AG09309 (cell line): ENCODE measurements at places on chromosomes 5 and 9.

DNA sequence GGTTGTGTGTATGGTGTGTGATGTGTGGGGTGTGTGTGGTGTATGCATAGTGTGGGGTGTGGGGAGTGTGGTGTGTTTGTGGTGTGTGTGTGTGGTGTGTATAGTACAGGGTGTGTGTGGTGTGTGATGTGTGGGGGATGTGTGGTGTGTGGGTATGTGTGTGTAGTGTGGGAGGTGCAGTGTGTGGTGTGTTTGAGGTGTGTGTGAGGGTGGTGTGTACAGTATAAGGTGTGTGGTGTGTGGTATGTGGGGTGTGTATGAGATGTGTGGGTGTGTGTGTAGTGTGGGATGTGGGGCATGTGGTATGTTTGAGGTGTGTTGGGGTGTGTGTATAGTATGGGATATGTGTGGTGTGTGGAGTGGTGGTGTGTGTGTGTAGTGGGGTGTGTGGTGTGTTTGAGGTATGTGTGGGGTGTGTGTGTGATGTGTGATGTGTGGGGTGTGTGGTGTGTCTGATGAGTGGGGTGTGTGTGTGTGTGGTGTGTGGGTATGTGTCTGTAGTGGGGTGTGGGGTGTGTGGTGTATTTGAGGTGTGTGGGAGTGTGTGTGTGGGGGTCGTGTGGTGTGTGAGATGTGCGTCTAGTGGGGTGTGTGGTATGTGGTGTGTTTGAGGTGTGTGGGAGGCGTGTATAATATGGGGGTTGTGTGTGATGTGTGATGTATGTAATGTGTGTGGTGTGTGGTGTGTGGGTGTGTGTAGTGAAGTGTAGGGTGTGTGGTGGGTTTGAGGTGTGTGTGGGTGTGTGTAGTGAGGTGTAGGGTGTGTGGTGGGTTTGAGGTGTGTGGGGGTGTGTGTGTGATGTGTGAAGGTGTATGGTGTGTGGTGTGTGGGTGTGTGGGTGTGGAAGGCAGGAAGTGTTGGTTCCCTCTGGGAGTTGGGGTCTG, 8.6 kb downstream of the ECSCR start:
- DNase-seq, result no peak

DNA sequence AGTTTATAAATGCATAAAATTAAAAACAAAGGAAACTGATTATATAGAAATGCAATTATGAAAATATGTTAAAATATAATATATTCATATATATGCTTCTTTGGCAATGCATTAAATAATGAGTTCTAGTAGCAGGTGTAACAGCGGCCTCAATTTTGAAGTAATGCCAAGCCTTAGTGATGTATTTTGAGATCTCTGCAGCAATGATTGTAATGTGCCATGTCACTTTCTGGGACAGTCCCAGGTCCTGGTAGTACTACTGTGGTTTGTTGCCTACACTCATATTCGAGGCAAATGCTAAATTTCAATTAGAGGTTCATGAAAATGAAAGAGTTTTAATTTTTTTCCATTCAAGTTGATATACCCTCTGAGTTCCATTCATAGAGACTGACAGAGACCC, 75.8 kb upstream of the ORM1 start:
- DNase-seq, result no peak

- DNase-seq, result no peak
Observed at GRCh38 chr5:92208265-92208664, 825.1 kb upstream of the ARRDC3 start.

DNA sequence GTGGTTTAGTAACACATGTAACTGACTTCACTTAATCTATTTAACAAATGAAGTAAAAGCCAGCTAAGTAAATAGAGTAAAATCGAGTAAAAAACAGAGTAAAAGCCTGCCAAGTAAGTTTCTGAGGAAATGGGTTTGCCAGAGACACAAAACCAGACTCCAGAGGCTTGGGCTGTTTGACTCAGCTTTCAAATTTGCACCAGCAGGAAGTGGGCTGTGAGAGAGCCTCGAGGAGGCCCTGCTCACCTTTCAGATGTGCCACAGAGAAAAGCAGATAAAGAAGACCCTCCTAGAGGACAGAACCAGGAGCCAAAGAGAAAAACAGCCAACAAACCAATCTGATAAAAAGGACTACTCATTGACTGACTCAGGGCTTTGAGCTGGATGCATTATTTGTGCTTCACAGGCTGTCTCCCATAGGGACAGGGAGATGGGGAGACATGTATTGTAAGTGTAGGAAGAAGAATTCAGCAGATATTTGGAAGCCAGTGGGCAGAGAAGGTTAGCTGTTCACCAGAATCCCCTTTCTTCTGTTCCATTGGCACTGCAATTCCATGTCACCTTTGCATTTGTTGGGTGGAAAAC, 14.4 kb upstream of the AMACR start:
- no peak for DNase-seq

- DNase-seq, result no peak
Observed at GRCh38 chr5:27906931-27907601, 868.7 kb upstream of the CDH9 start.

DNA sequence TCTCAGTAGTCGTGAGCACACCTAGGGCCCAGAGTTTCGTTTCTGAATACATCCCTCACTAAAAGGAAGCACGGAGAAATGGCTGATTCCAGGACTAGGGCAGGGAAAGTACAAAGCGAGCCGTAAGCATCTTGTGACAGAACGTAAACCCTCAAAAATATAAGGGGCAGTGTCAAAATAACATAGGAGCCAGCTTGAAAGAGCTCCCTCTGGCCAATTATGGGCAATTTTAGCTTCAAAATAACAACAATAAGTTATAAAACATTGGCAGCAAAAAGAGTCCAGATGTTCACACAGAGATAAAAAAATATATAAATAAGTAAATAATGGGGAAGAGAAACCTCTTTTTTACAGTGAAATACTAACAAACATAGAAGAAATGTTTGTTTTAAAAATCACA, 18.5 kb upstream of the GLIS3 start:
- no peak for DNase-seq

GRCh38 chr9:121892706-121893105, 200.4 kb downstream of the TTLL11 start:
- no peak for DNase-seq

GRCh38 chr5:133696006-133696584, 83.8 kb upstream of the FSTL4 start:
- no peak for DNase-seq

- peak; percentile 34 for DNase-seq
Observed at GRCh38 chr9:121972501-121972981, 120.6 kb downstream of the TTLL11 start.

- no peak for DNase-seq
Observed at GRCh38 chr5:132095424-132095972, 21.9 kb downstream of the CSF2 start.

DNA sequence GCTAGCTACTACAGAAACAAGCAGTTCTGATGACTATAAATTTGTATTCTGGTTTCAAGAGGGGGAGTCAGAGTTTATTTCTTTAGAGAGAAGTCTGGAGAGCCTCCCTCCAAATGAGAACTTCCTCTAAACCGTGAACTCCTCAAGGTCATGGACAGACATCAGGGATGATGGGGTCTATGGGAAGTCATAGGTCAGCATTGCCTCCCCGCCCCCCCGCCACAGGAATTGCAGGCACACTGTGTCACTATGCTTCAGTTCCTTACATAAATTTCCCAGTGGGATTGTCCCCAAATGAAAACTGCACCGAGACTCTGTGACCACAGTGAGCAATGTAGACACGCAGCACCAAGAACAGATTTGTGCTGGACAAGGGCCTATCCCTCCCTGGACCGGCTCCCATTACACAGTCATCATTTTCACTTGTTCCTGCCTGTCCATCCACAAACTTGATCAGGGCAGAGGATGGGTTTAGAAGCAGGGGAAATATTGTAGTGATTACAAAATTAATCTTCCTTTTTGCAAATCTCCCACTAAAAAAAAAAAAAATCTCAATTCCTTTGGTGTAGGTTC, 300.3 kb downstream of the EFNA5 start:
- no peak for DNase-seq

- no peak for DNase-seq
Observed at GRCh38 chr9:97593960-97594359, 39.2 kb downstream of the TSTD2 start.

DNA sequence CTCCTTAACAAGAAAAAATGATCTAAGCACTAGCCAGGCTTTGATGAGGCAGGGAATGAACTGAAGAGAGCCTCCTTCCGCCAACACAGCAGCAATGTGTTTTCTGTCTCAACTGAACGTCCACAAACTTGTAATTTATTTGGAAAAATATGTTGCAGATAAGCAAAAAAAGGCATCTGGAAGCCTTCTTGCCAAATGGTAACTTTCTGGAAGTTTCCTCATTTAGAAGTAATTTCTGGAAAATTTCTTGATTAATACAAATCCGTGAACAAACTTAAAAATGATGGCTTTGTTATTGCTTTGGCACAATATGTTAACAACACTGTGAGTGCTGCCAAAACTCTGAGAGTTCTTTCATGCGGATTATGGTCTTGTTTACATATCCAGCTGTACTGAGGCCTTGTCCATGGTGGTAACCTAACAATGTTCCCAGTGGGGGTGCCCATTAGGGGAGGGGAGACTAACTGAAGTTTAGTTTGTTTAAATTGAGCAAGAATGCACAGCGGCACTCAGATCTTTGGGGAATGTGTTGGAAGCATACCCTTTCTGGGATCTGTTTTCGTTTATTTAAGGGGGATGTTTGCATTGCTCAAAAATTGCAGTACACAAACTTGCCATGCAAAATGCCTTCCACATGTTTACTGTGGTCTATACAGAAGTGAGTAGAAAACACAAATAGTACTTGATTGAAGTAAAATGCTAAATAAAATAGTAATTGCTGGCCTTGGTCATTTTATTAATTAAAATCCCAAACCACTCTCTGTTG, 334.7 kb downstream of the NR2F1-AS1 start:
- DNase-seq, result no peak

DNA sequence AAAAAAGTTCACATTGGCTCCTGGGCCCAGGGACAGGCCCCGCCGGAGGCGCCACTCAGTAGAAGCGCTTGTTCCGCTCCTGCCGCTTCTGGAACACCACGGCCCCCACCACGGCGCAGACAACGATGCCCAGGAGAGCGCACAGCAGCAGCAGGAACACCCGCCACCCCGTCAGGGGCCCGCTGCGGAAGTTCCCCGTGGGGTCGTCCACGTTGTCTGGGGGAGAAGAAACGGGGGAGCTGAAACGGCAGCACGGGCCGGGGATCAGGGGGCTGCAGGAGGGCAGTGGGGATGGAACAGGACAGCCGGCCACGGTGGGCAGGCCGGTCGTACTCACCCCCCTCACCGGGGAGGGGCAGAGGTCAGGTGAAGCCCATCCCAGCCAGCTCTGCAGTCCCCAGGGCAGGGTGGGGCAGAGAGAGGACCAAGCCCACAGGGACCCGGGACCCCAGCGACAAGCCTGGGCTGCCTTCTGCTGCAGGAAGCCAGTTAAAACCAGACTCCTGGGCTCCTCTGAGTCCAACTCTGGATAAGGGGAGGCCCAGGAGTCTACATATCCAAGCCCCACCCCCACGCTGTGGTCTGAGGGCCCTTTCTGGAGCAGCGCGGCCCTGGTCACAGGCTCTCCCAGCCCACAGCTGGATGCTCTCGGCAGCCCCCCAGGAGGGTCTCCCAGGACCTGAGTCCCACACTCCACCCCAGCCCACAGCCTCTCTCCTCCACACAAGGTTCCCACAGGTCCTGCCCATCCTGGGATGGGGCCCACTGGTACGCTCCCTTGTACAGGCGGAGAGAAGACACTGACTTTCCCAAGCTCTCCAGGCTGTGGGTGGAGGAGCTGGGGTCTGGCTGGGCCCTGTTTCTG, 19.2 kb downstream of the LMAN2 start:
- DNase-seq, result no peak

DNA sequence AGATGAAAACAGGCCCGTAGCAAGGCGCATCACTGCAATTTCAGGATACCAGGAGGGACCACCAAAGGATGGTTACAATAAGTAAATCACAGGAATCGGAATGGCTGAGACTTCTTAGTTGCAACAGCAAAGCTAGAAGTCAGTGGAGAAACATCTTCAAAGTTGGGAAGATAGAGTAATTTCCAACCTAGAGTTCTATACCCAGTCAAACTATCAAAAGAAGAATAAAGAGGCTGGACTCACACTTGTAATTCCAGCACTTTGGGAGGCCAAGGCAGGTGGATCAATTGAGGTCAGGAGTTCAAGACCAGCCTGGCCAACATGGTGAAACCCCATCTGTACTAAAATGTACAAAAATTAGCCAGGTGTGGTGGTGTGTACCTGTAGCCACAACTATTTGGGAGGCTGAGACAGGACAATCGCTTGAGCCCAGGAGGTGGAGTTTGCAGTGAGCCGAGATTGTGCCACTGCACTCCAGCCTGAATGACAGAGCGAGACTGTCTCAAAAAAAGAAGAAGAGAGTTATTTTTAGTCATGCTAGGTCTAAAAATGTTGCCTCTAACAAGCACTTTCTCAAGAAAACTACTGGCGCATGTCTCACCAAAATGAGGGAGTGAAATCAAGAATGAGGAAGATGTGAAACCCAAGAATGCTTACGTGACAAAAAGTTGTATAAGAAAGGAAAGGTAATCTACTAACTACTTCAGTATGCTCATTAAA, 267.7 kb downstream of the DENND1A start:
- DNase-seq, result no peak

DNA sequence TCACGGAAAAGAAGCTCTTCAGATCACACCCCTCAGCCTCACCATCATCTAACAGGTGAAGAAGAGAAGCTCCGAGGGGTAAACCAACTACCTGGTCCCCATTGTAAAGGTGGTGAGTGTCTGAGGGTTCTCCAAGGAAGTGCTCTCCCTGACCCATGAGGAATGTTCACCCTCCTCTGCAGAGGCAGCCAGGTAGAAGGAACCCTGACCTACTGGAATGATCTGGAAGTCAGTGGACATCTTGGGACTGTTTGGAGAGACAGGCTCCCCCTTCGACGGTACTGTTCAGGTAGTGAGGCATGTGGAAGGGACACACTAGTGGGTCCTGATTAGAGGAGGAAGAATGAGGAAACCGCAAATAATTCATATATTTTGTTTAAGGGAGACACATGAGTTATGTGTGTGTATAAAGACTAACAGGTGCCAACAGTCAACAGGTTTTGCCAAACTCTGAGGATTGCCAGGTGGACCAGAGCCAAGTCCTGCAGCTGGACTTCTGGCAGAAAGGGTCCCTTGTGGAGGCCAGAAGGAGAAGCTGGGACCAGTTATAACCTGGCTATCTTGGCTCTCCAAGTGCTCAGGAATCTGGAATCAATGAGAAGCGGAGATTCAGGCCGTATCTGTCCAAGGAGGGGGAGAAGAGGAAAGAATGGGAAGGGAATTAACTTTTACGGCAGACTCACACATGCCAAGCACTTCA, 3.0 kb upstream of the ZBTB34 start:
- no peak for DNase-seq

GRCh38 chr9:20112205-20112783, 323.5 kb upstream of the SLC24A2 start:
- no peak for DNase-seq
